Stimulated activated CD4-positive, alpha-beta T cell treated with anti-CD3 and anti-CD28 coated beads, Interleukin-12 subunit alpha, Interleukin-12 subunit beta, amount 100 ng/mL, for 24 hours (primary cell): ENCODE measurements at places on chromosomes 5 and 9.

DNA sequence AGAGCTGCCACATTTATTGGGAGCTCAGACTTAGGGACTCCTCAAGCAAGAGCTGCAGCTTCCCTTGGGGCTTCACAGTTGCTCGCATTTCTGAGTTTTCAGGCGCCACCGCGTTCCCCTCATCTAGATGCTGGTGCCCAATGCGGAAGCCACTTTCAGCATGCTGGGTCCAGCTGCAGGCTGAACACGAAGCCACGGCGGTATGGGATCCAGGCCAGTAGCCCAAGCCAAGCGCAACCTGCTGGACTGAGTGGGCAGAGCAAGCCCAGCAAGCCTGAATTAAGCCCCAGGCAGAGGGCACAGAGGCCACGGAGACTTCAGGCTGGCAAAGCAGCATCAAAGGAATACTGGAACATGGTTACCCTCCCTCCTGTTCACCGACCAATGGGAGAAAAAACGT, 391.5 kb downstream of the HTR1A start:
- no peak for DNase-seq

GRCh38 chr9:112581469-112582176, 95.0 kb downstream of the KIAA1958 start:
- no peak for DNase-seq

- no peak for DNase-seq
Measured at GRCh38 chr9:9913276-9913832, 699.4 kb downstream of the PTPRD start.

- DNase-seq, result no peak
Measured at GRCh38 chr5:66864240-66864884, 268.2 kb downstream of the MAST4 start.

GRCh38 chr5:40381016-40381415, 298.7 kb upstream of the PTGER4 start:
- no peak for DNase-seq

DNA sequence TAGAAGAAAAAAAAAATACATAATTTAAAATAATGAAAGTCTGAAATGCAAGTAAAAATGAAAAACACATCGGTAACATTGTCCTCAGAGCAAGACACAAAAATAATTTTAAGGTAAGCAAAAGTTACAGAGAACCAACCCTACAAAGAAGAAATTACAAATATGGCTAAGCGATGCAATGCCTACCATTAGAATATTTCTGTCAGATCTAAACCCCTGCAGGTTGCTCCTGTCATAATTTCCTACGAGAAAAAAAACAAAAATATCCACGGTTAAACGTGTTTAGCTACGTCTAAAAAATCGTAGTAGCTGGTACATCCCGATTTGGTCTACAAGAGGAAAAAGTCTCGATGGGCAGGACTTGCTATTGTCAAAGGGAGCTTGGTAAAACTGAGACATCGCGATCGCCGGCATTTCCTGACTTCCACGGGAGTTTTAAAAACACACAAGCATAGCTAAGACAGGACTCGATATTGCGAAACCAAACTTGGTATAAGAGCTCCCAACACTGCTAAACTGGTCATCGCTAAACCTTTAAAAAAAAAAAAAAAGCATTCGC, 1.1 kb upstream of the ANXA2R start:
- no peak for DNase-seq
